ENCODE measurements at places on chromosomes 2 and 18.

GRCh38 chr2:60552078-60552850, 1.2 kb downstream of the BCL11A start:
- no peak for DNase-seq

GRCh38 chr2:140791802-140792201, 1339.0 kb downstream of the LRP1B start:
- DNase-seq, result no peak

DNA sequence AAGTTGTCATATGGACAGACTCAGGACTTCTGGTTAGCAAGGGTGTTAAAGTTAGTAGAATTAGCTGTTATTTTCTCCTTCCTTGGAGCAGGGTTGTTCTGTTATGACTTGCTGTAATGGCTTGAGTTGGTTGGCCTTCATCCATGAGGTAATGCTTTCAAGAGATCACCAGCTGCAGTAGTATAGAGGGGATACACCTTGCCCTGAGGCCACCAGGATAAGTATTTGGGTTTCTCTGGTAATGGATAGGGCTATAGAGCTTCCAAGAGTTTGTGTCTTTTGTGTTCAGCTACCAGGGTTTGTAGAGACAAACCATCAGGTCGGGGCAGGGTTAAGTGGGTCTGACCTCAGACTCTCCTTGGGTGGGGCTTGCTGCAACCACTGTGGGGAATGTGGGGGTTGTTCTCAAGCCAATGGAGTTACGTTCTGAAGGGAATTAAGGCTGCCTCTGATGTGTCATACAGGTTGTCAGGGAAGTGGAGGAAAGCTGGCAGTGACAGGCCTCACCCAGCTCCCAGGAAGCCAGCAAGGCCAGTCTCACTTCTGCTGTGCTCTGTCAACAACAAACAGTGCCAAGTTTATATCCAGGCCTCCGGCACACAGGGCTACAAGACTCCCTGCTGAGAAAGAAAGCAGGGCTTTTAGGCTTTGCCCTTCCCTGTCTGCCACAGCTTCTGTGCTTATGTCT, 356.6 kb downstream of the SPAG16 start:
- DNase-seq, result no peak

GRCh38 chr2:156158808-156159207, 173.7 kb downstream of the NR4A2 start:
- DNase-seq, result no peak

GRCh38 chr2:208820014-208820688, 413.6 kb downstream of the PTH2R start:
- no peak for DNase-seq
